ENCODE measurements at places on chromosomes 4 and X.

DNA sequence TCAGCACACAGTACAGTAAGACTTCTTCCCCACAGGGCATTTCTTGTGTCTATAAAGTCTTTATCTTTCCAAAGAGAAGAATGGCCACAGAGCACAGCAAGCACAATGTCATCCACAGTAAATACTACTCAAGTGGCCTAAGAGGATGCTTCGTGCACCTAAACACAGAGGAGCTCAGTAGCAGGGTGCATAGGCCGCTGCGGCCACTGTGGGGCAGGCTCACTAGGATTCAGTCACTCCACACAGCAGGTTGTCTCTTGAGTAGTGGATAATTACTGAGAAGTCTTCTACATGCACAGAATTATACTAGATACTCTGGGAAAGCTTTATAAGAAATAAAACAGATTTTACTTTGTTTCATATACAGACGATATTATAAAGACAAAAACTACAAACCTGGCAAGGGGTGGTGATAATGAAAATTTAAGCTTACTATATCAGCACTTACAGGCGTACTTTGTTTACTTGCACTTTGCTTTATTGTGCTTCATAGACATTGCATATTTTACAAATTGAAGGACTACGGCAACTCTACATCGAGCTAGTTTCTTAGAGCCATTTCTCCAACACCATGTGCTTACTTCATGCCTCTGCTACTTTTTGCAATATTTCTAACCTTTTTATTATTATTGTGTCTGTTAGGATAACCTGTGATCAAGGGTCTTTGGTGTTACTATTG lies 78.5 kb downstream of the PRDM5 start:
- no peak for DNase-seq

DNA sequence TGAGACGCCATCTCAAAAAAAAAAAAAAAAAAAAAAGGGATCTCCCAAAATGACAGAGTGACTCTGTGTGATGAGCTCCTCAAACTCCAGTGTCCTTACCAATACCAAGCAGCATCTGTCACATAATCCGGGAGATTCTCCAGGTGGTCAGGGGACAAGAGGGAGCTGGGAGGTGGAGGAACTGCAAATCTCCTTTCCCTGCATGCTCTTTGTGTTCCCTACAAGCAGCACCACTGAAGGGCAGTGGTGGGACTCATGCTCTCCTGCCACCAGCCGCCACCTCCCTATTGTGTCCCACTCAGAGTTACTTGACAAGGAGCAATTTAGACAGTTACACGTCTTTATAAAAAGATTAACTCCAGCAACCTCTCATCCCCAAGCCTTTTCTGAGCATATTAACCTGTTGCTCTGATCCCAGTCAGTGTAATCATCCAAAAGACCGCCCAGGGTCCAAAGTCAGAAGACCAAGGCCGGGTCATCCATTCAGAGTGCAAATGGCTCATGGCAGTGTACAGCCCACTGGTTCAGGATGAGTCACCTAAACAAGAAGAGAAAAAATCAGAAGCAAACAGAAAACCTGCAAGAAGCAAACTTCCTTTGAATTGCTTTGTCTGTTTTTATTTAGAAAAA lies 23.6 kb downstream of the MGST2 start:
- no peak for DNase-seq

DNA sequence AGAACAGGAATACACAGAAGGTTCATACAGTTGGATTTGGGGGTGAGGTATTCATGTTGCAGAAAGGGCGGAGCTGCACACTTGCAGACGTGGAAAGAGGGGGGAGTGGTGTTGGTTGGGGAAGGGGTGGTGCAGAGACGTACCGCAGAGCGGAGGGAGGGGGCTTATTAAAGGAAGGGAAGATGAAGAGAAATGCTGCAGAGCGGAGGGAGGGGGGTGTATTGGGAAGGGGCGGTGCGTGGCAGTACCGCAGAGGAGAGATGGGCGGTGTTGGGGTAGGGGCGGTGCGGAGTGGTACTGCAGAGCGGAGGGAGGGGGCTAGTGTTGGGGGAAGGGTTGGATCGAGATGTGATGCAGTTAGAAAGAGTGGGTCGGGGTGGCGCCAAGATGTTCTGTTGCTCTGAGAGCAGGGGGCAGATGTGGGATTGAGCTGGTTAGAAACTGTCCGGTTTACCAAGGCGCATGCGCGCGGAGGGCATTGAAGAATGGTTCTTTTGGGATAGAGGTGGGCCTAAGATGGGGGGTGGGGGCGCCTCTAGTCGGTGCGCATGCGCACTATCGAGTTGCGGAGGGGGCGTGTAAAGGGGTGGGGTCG lies 900 bp downstream of the TRO start:
- DNase-seq = no peak

- DNase-seq = peak; percentile 5
Observed at GRCh38 chrX:153226344-153227185, 47.5 kb downstream of the MAGEA1 start.

DNA sequence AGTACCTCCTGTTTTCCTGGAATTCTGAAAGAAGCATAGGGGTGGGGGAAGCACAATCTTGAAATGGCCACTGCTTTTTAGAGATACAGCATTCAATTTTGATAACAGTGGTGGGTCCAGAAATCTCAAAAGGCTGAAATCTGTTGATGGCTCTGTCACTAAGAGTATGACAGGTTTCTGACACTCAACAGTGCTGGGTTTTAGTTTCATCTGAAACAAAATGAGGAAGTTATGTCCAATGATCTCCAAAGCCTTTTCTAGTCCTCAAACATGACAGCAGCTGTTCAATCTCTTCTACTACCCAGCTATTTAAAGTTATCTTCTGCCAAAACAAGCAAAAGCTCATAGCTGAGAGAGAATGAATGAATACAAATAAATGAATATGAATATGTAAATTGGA lies 110.5 kb downstream of the IL1RAPL1 start:
- DNase-seq = no peak

- DNase-seq = no peak
Observed at GRCh38 chr4:42302348-42302747, 94.9 kb upstream of the SHISA3 start.

Measured in SW 1271 (cell line).